Glutamatergic neuron (in vitro differentiated cells): ENCODE measurements at places on chromosomes 3 and 15. TPM values are rescaled to one million over a fixed set of nuclear protein-coding genes. Genes with fewer than 3 reads are reported as not detected.

UCN2 gene
- total RNA-seq: 4.3 TPM

SLC30A4 gene
- total RNA-seq: 0.34 TPM

DNA sequence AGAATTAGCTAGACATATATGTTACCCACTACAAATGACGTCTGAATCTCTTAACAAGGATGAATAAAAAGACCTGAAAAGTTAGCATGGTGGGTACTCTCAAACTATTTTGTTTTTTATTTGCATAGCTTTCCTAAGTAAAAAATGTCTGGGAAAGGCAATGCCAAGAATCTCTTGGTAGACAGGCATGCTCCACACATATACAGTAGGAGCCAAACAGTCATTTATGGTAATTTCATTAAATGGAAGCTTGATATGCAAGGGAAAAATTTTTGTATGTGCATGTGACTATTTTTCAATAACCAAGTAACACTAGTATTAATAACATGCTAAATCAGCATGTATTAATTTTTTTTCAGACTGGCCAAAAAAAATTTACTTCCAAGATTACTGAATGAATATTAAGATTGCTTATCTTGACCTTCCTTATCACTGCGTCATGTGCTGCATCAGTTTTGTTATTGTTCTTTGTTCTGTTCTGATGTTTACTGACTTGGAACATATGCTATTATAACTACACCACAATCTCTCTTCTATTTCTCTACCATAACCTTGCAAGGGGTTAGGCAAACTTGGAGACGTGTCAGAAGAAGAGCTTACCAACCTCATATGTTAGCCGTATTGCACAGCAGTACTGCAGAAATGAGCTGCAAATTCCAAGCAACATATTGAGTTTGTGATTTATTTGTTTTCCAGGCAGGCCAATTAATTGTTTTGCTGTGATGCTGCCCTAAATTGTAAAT is 255.3 kb downstream of the RBMS3 start:
- H3K4me1 ChIP-seq: peaks cover 2% of the 10 kb centered on the region
- H3K4me3 ChIP-seq: no peak overlapping the region
- no peak overlapping the region for H3K27ac ChIP-seq
- no peaks in the 10 kb centered on the region for H3K27me3 ChIP-seq
- DNase-seq: no peak

- no peak overlapping the region for H3K27ac ChIP-seq
- H3K27me3 ChIP-seq: peaks cover 2% of the 10 kb centered on the region
- peaks cover 35% of the 10 kb centered on the region for H3K4me1 ChIP-seq
- H3K4me3 ChIP-seq: no peak overlapping the region
Measured at GRCh38 chr3:195171093-195171873, 99.7 kb downstream of the XXYLT1 start.

DNA sequence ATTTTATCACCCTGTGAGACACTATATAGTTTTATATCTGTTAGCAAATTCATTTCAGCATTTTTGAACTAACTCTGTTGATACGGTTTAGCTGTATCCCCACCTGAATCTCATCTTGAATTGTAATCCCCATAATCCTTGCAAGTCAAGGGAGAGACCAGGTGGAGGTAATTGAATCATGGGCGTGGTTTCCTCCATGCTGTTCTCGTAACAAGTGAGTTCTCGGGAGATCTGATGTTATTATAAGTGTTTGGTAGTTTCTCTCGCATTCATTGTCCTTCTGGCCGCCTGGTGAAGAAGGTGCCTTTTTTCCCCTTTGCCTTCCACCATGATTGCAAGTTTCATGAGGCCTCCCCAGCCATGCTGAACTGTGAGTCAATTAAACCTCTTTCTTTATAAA is 53.2 kb upstream of the TMC3 start:
- no peak overlapping the region for H3K4me3 ChIP-seq
- H3K27me3 ChIP-seq: peaks cover 5% of the 10 kb centered on the region
- no peak overlapping the region for H3K27ac ChIP-seq

PLSCR5 gene
- not detected for total RNA-seq
